ENCODE measurements at places on chromosomes 3 and 15. TPM values are rescaled to one million over a fixed set of nuclear protein-coding genes. Genes with fewer than 3 reads are reported as not detected.

RTP1 gene
- total RNA-seq, result not detected

NPAP1 gene
- not detected for total RNA-seq

- DNase-seq, result no peak
Observed at GRCh38 chr3:67030785-67031740, 33.0 kb downstream of the KBTBD8 start.

DNA sequence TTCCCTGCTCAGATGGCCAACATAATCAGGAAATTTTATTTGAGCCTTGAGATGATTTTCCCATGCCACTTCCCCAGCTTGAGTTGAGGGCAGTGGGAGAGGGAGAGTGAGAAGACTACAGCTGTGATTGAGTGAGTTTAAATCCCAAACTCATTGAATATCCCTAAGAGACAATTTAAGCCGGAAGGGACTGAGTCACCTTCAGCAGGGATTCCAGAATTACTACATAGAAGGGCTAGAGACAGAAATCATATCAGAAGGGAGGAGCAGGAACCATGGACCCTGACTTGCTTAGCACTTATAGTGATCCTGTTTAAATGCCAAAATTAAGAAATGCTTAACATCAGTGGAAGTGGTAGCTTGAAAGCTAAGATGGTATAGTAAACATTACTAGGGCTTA, 312.2 kb upstream of the SLCO3A1 start:
- peak; percentile 52 for DNase-seq

- DNase-seq, result no peak
Observed at GRCh38 chr15:59268852-59269407, 62.3 kb downstream of the LDHAL6B start.

- DNase-seq, result peak; percentile 36
Observed at GRCh38 chr3:112374333-112374734, 41.4 kb downstream of the CD200 start.

ATP13A3 gene
- 123 TPM for total RNA-seq

- DNase-seq, result no peak
Observed at GRCh38 chr3:177150218-177150916, 46.9 kb downstream of the TBL1XR1 start.

- DNase-seq, result peak; percentile 77
Observed at GRCh38 chr15:98126326-98127085, 166.0 kb downstream of the ARRDC4 start.

DNA sequence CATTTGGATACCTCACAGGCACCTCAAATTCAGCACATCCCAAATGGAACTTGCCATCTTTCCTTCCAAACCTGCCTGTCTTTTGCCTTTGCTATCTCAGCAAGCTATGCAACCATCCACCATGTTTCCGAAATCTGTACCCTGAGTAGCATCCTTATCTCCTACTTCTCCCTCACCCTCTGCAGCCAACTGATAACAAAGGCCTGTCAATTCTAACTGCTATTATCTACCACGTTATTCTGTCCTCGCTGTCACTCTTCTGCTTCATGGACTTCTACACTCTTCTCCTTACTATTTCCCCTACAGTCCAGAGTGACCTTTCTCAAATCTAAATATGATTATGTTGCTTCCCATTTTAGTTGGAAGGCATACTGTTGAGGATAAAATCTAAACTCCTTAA, 25.5 kb upstream of the TAFA4 start:
- DNase-seq, result no peak

- no peak for DNase-seq
Observed at GRCh38 chr3:69389520-69390248, 3.8 kb upstream of the FRMD4B start.

GRCh38 chr3:18739099-18739433, 313.9 kb upstream of the SATB1 start:
- no peak for DNase-seq

DNA sequence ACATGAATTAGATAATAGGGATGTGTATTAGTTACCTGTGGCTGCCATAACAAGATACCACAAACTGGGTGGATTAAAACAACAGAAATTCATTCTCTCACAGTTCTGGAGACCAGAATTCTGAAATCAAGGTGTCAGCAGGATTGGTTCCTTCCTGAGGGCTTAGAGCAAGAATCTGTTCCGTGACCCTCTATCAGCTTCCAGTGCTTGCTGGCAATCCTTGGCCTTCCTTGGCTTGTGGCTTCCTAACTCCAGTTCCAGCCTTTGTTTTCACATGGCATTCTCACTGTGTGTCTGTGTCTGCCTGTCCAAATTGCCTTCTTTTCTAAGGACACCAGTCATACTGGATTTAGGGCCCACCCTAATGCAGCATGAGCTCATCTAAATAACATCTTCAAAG, 94.4 kb upstream of the NR2E3 start:
- DNase-seq, result no peak

DNA sequence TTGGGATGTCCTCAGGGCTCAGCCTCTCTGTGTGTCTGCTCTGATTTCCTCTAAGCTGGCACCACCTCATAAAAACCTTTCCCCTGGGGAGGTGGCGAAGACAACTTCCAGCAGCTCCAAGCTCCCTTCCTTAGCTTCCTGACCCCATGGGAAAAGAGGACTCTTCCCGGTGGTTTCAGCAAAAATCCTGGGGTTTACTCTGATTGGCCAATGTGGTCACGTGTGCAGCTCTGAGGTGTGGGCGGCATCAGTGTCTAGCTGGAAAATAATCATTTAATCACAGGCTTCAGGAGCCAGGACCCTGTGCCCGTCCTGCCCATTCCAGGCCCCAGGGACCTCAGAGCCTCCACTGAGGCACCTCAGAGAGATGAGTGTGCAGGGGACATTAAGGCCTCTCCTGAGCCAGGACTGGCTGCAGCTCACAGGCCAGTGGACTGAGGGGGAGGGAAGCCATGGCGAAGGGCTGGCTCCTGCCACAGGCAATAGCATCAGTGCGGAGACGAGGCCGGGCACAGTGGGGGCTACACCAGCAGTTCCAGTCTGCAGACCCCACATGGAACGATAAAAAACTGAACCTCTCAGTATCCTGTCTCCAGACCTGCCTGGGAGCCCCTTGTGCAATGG, 104.1 kb downstream of the TPRA1 start:
- no peak for DNase-seq

ANKRD34C gene
- not detected for total RNA-seq

TNFAIP8L3 gene
- total RNA-seq, result 0.48 TPM

DNA sequence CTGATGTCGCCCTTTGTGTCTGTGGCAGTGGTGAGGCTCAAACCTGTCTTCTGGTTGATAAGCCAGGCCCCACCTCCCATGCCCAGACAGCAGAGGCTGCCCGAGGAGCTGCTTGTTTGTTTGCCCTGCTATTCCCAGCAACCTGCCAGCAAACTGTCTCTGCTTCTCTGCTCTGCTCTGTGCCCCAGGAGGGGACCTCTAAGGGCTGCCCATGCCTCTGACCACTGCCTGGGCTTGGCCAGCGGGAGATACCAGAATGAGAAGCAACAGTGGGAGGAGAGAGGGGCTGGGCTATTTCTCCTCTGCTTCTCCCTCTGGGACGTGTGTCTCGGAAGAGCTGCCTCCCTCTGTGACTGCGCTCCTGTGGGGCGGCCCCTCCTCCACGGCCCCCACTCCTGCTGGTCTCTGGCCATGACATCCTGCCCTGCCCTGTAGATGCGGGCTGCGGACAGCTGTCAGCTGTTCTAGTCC, 213.1 kb downstream of the RPLP1 start:
- DNase-seq, result peak; percentile 74

GRCh38 chr15:57567891-57568290, 23.8 kb upstream of the MYZAP start:
- DNase-seq, result no peak

GRCh38 chr3:70531063-70531657, 218.7 kb upstream of the MDFIC2 start:
- DNase-seq, result peak; percentile 25

- no peak for DNase-seq
Observed at GRCh38 chr3:72890166-72890925, 2.5 kb downstream of the GXYLT2 start.

GOLGA8T gene
- total RNA-seq, result not detected

DNA sequence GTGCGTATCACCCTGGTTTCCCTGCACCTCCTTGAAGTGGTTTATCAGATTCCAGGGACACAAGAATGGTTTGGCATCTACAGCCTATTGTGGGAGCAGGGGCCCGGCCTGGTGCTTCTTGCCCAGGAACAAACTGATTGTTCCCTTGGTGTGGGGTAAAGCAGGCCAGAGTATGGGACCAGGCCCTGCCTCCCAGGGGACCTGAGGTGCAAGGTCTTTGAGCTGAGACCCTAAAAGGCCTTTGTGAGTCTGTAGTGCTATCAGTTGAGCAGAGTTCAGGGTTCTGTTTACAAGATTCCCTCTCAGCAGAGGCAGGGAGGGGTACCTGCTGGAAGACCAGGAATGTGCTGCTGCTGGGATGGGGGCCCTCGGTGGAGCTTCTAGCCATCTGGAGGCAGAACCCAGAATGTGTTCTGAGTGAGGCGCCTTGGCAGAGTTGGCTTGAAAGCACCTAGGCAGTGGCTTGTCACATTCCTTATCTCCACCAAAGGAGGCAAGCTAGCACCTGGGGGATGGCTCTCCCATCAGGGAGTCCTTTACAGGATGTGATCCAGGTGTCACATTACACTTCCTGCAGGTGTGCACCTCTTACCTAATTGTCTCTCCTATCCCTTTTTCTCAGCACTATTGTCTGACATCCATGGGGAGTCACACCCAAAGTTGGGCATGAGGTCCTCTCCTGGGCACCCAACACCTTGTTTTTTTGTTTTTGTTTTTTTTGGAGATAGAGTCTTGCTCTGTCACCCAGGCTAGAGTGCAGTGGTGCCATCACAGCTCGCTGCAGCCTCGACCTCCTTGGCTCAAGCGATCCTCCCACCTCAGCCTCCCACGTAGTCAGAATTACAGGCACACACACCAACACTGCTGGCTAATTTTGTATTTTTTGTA, 13.1 kb downstream of the FLNB start:
- no peak for DNase-seq

DNA sequence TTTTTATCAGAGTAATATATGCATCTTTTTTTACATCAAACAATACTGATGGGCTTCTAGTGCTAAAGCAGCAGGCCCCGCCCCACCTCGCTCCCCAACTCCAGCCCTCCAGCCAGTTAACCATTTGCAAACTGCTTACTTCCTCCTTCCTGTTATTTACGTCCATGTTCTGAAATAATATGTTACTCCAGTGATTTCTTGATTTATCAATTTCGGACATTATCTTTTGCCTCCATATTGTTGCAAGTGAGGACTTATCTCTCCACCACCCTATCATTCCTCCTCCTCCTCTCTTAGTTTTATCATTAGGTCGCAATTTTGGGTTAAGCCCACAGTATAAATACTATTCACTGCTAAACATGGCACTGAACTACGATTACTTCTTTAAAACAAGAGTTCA, 39.5 kb downstream of the ZNF710 start:
- no peak for DNase-seq

- no peak for DNase-seq
Observed at GRCh38 chr3:29653680-29654079, 372.8 kb downstream of the RBMS3 start.

- DNase-seq, result peak; percentile 90
Observed at GRCh38 chr3:41026394-41027177, 172.7 kb upstream of the CTNNB1 start.

- DNase-seq, result no peak
Observed at GRCh38 chr3:46724424-46724823, 6.8 kb upstream of the PRSS50 start.

DNA sequence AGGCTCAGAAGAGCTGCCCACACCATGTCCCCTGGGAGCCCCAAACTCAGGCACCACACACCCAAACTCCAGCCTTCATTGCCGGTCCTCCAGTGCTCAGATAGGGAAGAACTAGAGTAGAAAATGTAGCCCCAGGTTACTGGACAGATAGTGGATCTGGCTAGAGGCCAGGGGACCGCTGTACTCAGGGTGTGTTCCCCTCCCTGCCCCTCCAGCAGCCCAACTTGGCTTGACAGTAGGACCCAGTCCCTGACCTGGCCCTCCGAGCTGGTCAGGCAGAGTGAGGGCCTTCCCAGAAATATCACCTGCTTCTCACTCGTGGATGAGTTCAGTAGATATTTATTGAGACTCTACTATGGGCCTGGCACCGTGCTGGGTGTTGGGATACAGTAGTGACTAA, 100.0 kb downstream of the CORO2B start:
- DNase-seq, result no peak

DNA sequence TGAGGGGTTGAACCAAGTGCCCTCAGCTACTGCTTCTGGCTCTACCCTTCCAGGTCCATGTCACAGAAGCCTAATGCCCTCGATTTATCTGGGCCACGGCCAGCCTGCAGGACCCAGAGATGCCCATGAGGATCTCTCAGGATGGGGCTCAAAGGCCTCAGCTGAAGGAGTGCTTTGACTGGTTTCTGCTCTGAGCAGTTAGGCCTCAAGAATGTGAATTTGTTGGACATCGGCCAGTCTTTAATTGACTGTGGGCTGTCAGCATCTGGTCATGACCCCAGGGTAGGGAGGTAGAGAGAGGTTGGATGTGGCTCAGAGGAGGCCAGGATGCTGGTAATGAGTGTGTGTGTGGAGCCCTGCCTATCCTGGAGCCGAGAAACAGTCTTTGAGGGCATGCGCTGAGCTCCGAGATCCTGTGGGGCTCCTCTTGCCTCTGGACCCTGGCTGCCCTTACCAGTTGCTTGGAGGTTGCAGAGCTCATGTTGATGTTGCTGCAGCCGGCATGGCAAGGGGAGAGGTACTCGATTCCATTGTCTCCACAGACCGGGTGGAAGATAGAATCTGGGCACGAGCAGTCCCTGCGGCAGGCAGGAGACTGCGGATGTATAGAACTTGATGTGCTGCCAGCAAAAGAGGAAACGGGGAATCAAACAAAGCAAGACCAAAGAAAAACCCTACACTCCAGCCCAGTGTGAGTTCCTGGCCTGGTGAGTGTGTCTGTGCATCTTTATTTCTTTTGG, 49.1 kb upstream of the RAB6B start:
- DNase-seq, result peak; percentile 100

DNA sequence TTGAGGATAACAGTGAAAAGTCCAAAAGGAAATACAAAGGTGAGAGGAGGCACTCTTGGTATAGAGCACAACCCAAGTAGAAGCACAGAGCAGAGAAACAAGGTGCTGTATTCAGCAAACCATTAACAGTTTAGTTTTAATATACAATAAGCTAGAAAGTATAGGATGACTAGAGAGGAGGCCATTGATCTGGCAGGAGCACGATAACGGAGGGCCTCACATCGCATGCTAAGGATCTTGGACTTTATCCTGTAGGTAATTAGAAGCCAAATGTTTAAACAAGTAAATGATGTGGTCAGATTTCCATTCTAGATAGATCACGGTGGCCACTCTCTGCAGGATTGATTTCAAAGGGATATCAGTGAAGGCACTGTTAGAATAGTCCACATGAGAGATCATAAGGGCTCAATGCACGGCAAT, 935.0 kb downstream of the ROBO1 start:
- DNase-seq, result no peak

DNA sequence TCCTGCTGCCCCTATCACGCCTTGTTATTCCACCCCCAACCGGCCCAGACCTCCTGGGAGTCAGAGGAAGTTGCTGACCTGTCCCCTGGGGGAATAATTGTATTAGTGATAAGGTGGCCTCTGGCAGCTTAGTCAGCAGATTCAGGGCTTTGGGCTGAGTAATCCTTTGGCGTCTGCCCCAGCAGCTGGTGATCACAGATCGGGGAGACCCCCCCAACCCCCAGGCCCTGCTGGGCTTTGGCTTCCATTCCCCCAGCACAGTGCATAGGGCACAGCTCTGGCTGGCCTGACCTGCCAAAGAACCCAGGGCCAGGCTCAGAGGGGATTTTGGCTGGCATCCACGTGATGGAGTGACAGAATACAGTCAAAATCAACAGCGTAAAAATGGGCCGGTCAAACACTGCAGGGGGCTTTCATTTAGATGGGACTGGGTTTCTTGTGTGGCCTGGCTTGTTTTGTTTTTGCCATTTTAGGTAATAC, 3.9 kb upstream of the NR2E3 start:
- DNase-seq, result peak; percentile 81
